ENCODE measurements at places on chromosomes 16 and 17.

- no peak for DNase-seq
Measured at GRCh38 chr17:68776451-68776850, 175.3 kb upstream of the FAM20A start.

DNA sequence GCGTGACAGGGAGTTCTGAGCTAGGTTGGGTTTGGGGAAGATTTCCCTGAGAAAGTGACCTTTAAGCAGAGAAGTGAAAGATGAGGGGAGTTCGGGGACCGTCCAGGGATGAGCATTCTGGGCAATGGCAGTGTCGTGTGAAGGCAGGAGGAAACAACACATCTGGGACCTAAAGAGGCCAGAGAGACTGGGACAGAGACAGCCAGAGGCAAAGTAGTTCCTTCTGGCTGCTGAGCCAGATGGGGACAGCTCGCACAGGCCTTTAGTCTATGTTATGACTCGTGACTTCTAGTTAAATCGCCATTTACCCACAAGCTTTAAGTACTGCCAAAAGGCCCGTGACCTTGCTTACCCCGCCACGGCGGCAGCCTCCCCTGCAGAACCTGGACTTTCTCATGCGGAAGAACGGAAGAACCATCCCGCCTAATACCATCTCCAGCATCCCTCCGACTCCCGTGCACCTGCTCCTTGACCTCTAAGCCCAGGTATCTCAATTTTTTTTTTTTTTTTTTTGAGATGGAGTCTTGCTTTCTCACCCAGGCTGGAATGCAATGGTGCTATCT is 8.5 kb upstream of the MED11 start:
- DNase-seq = no peak

GRCh38 chr17:56653877-56654276 is 60.4 kb downstream of the NOG start:
- DNase-seq = peak; percentile 68

- DNase-seq = no peak
Measured at GRCh38 chr17:42246515-42246914, 29.7 kb downstream of the STAT5B start.

GRCh38 chr17:29148790-29149430 is 31.3 kb downstream of the MYO18A start:
- peak; percentile 90 for DNase-seq

DNA sequence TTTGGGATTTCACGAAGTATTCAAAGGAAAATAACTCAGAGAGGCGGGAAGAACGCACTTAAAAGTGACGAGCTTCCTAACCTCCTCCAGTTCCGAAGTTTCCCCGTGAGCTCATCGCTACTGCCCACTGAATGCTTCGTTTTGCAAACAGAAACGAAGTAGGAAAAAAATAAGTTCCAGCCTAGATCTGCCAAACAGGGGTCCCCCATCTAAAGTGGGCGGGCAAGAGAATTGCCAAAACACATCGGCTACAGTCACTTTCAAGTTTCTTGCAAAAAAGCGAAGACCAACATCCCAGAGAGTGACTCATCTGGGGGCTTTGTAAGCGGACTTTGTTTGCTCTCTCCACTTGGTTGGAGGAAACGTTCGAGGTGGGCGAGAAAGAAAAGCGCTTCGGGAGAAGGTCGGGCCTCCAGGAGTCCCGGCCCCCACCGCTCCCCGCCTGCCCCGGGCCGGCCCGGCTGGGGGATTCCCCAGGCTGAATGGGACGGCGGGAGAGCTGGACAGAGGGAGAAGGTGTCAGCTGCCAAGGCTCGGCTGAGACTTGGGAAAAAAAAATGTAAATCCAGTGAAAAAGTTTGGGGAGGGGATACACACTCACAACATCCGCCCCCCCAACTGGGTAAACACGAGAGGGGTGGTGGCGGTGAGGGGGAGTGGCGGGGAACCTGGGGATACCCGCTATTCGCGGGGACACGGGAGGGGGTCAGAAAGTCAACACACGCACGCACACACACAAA is 1.0 kb downstream of the VEZF1 start:
- DNase-seq = peak; percentile 73

DNA sequence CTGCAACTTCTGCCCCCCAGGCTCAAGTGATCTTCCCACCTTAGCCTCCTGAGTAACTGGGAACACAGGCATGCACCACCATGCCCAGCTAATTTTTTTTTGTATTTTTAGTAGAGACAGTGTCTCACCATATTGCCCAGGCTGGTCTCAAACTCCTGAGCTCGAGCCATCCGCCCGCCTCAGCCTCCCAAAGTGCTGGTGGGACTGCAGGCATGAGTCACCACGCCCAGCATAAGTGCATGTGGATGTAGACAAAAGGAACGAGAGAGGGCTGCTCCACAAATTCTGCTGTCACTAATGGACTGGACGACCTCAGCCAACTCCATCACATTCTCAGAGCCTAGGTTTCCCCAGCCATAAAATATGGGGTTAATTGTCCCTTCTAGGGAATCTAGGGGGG is 7.7 kb upstream of the SP2 start:
- DNase-seq = no peak

- DNase-seq = no peak
Measured at GRCh38 chr17:56897646-56898424, 16.0 kb downstream of the TRIM25 start.

GRCh38 chr16:53611179-53611696 is 92.4 kb downstream of the RPGRIP1L start:
- no peak for DNase-seq

GRCh38 chr16:78957317-78958100 is 643.0 kb downstream of the MAF start:
- no peak for DNase-seq

- DNase-seq = peak; percentile 48
Measured at GRCh38 chr17:28716740-28717577, 709 bp downstream of the RAB34 start.

DNA sequence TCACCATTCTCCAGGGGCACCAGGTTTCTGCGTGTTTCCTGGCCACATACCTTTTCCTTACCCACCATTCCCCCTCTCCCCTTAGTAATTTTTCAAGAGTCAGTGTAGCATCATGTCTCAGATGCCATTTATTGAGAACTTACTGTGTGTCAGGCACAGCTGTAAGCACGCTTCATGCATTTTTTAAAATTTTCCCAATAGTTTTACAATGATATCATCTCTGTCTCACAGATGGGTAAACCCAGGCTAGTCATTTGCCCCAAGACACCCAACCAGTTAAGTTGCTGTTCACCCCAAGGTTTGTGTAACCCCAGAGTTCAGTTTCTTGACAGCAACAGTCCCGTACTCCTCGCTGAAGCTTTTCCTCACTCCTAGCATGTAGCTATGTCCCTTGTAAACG is 56.4 kb upstream of the IRX3 start:
- peak; percentile 47 for DNase-seq

GRCh38 chr16:50999181-50999580 is 151.9 kb downstream of the SALL1 start:
- peak; percentile 10 for DNase-seq

DNA sequence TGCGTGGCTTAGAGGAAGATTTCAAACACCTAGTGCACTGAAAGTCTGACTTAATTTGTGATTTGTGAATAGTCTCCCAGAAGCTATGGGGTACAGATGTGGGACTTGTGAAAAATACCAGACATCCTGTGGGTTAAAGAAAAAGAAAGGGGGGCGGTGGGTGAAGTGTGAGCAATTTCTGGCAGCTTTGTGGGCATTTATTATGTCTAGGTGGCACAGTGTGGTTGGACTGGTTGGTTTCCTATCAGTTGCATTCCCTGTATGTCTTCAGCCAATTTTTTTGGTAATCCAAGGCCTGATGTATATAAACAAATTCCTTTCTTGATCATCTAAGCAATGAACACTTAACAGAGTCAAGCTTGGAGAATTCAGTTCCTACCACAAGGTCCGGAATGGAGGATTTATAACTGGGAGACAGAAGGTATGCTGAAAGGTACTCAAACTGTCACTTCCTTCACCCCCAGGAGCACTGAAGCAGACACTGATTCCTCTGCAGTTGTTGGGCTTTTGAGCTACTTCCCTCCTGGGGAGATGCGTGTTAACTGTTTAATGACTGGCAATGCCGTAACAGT is 211.6 kb downstream of the WWOX start:
- peak; percentile 88 for DNase-seq

Measured in fibroblast of skin of abdomen (primary cell).